Esophagus muscularis mucosa (tissue), 4 donors: ENCODE measurements at places on chromosomes 12 and 14. TPM values are rescaled to one million over a fixed set of nuclear protein-coding genes. Genes with fewer than 3 reads are reported as not detected.

The CARMIL3 gene
- 0.17 TPM for total RNA-seq

The A2M gene
- total RNA-seq: 410 TPM

The TOMM20L gene
- not detected for total RNA-seq

DNA sequence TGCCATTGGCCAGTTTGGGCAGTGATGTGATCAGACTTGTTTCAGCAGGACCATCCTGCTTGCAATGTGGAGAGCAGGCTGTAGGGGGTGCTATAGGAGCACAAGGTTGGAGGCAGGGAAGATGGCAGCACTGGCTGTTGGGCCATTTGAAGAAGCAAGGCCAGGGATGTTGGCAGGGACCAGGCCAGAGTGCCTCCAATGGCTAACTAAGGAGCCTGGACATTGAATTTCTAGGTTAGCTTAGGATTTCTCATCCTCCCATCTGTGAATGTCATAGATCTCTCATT, 23.5 kb downstream of the FGF23 start:
- DNase-seq: no peak

The INSM2 gene
- not detected for total RNA-seq

The DNAJC22 gene
- 0.17 TPM for total RNA-seq

- DNase-seq: no peak
These were observed 190.8 kb upstream of the CNOT2 start for GRCh38 chr12:70052476-70052875.

DNA sequence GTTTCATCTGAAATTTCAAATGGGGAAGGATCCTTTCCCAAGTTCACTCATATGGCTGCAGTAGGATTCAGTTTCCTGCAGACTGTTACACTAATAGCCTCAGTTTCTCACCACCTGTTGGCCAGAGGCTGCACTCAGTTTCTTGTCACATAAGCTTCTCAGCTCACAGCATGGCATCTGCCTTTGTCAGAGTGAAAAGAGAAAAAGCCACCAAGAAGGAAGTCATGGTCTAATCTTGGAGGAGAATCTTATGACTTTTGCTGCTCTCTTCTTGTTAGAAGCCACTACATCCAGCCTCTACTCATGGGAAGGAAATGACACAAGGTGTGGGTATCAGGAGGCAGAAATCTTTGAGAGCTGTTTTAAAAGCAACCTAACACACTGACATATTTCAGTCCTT, 39.4 kb upstream of the BTG1 start:
- no peak for DNase-seq

The PTHLH gene
- total RNA-seq: 5.5 TPM

The CDKN3 gene
- 0.65 TPM for total RNA-seq

DNA sequence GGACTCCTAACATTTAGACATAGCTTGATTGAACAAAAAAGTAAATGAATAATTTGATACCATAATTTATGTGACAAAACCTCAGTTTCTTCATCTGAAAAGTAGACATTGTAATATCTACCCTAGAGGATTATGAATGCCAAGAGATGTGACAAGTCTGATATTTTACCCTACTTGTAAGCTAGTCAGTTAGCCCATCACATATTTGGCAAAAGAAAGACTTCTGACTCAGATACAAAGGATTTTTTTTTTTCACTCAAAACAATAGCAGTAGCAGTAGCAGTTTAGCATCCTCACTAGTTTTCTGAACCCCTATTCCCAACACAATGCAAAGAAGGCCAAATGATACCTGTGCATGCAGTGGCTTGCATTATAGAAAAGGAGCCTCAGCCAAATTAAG, 377.3 kb upstream of the E2F7 start:
- DNase-seq: no peak

The ETV6 gene
- 22.4 TPM for total RNA-seq

DNA sequence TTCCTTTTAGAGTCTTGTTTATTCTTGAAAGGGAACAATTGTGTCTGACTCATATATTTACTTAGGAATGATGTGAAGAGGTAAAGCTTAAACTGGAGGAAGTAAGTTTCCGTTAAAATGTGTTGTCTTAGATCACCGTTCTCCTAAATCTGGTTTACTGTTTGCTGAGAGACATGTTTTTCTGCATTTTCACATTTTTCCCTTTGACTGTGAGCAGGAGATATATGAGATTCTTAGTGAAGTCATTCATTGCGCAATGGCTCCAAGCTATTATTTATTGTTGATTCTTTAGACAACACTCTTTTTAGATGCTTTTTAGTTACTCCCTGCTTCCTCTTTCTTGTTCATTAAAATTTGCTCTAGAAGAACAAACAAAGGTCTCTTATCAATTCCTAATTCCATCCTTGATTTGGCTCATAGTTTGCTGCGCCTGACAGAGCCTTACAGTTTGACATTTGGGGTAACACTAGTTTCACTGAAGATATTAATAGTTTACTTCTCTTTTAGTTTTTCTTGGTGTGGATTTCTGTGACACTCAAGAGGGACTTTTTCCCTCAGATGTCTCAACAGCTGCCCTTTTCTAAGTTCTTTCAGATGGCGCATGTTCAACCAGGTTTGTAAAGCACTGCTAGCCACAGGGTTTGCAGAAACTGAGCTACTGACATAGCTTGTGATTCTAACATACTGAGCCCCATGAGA, 11.4 kb downstream of the CLECL1 start:
- DNase-seq: no peak

The RASSF9 gene
- total RNA-seq: 2.6 TPM

DNA sequence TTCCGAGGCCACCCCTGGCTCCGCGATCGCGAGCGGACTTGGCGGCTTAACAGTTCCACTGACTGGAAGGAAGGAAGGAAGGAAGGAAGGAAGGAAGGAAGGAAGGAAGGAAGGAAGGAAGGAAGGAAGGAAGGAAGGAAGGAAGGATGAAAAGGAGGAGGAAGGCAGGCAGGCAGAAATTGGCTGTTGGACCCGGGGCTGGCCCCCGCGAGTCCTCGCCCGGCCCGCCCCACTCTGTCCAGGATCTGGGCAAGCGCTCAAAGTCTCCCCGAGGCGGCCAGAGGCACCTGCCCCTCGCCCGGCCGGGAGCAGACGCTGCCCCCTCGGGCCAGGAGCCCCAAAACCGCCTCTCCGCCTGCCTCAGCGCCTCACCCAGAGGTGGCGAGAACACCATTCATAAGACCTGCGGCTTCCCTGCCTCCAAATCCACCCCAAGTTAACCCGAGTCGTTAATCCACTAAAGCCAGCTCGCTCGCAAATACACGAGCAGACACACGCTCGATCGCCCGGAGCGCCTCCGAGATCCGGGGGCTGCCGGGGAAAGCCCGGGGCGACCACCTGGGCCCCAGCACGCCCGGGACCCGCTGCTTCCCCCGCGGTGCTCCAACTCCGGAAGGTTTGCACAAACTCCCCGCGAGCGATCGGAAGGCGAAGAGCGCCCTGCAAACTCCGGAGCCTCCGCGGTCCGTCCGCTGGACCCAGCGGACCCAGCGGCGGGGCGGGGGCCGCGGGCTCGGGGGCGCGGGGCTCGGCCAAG, 844 bp downstream of the DPF3 start:
- no peak for DNase-seq

GRCh38 chr14:74977901-74978385, 22.5 kb upstream of the PGF start:
- no peak for DNase-seq

DNA sequence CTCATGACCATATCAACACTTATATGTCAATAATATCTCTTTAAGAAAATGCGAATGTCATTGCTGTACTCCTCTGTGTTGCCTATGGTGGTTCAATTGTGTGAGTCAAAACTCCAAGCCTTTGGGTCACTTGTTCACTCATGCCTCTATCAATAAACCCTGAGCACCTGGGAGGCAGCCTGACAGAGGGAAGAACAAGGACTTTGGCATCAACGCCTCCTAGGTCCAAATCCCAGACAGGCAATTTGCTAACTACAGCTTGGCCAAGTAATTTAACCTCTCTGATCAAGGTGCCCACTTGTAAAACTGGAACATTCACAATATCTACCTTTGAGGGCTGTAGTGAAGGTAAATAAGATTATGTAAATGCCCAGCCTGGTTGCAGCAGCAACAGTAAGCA, 137.8 kb downstream of the SAMD4A start:
- DNase-seq: no peak

- DNase-seq: no peak
These were observed 80.6 kb upstream of the ETV6 start for GRCh38 chr12:11568762-11569478.
